ENCODE measurements at places on chromosomes 1 and 21.

DNA sequence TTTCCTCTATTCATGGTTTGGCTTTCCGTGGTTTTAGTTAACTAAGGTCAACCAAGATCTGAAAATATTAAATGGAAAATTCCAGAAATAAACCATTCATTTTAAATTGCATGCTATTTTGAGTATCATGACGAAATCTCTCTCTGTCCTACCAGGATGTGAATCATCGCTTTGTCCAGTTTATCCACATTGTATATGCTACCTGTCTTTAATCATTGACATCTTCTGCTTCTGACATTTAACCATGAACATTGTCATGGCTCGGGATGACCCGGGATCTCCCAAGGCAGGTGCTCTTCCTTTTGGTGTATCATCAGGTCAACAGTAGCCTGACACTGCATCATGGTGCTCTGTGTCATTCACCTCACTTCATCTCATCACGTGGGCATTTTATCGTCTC, 125.5 kb upstream of the HNRNPU start:
- DNase-seq: no peak

- DNase-seq: no peak
Observed at GRCh38 chr1:177082855-177083693, 81.4 kb downstream of the ASTN1 start.

GRCh38 chr21:43295066-43295958, 126.5 kb downstream of the CRYAA start:
- DNase-seq: no peak

GRCh38 chr1:51738681-51739080, 121.8 kb downstream of the OSBPL9 start:
- DNase-seq: no peak

GRCh38 chr1:234862360-234862943, 252.5 kb upstream of the IRF2BP2 start:
- DNase-seq: no peak

GRCh38 chr1:20587661-20588053, 1.2 kb upstream of the CDA start:
- DNase-seq: no peak

- no peak for DNase-seq
Observed at GRCh38 chr1:232615306-232615800, 14.6 kb downstream of the SIPA1L2 start.

- no peak for DNase-seq
Observed at GRCh38 chr1:228088586-228089498, 6.3 kb downstream of the ARF1 start.

DNA sequence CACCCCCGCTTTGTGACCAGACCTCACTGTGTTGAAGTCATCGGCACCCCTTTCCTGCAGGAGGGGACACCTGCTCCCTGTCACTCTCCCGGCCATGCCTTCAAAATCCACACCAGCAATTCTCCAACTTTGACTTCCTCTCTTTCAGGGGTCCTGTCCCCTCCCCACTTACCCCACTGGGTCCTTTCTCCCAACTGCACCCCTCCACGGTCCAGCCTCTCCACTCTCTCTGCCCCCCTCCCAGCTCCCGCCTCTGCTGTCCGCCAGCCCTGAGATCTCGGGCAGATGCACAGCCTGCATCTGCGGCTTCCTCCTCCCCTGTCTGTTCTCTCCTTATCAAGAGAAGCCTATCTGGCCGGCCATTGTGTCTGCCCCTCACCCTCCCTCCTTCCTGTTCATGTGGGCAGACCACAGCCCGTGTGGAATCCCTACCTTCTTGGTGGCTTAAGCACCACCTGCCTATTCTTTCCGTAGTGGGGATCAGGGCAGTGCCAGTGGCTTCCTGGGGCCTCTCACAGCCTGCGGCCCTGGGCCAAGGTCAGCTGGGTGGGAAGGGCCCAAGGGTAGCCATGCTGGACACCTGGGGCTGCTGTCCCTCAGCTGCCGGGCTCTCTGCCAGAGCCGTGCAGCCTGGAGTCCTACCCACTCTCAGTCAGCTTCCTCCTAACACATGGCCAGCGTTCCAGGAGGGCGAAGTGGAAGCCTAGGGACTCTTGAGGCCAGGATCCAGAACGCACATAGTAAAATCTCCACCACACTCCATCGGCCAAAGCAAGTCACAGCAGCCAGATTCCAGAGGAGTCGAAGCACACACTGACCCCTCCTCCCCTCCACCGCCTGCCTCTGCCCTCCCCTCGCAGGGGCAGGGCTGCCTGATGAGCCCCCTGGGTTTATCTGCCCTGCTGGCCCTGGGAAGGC, 5.1 kb upstream of the HES4 start:
- peak; percentile 76 for DNase-seq

GRCh38 chr1:53258216-53258615, 19.9 kb upstream of the MAGOH start:
- no peak for DNase-seq

GRCh38 chr1:39199593-39199992, 4.9 kb upstream of the MACF1 start:
- DNase-seq: no peak

GRCh38 chr1:112711670-112712069, 3.5 kb downstream of the PPM1J start:
- no peak for DNase-seq

GRCh38 chr1:84298328-84298683, 3.2 kb upstream of the SAMD13 start:
- DNase-seq: peak; percentile 34
